ENCODE measurements at places on chromosomes 6 and 20.

DNA sequence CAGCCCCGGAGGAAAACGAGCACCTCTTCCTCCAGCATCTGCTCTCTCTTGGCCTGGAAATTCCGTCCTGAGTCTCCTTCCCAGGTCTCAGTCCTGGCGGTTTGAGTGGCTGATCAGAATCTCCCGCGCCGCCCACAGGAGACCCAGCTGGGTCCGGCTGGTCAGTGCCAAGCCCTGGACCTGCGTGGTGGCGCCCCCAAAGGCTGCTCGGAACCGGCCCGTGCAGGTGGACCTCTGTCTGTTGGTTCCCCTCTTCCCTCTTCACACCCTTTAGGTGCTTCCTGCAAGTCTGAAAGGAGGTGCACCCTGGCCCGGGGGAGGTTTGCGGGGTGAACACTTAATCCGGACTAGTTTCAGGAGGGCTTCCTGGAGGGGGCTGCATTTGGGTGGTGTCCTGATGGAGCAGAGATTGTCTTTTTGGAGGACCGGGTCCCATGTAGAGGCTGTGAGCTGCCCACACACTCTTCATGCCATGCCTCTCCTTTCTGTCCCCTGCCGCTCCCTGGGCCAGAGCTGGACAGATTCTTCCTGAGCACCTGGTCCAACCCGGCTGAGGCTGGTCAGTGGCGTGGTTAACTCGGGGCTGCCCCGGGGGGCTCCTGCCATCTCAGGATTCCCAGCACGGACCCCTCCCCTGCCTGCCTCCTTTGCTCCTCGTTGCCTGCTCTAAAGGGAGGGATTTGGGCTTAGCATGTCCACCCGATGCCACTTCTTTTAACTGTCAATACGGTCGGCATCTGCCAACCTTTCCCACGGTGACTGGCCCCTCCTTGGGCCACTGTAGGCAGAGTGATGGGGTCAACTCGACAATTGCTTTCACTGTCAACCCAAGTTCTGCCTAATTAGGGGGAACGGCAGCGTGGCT, 16.5 kb upstream of the BHLHE23 start:
- no peak overlapping the region for H3K27ac ChIP-seq
- DNase-seq = no peak
- H3K27me3 ChIP-seq = peaks cover 89% of the 10 kb centered on the region
- H3K36me3 ChIP-seq = peaks cover 8% of the 10 kb centered on the region
- no peaks in the 10 kb centered on the region for H3K4me1 ChIP-seq

DNA sequence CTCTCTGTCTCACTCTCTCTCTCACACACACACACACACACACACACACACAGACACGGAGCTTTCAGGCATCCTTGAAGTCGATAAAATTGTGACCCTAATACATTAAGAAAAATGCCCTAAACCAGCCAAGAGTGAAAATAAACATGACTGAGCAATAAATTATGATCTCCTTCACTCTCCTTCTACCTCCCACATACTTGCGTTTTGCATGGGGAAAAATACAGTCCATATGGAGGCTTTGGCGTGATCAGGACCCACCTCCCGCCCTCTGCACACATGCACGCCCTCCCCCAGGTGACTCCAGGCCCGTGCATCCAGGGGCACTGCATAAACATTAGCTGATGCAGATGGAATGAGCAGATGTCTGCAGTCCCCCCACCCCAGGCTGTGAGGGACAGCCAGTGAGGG, 114.2 kb upstream of the JARID2 start:
- H3K4me1 ChIP-seq = peaks cover 20% of the 10 kb centered on the region
- H3K36me3 ChIP-seq = no peaks in the 10 kb centered on the region
- no peak overlapping the region for H3K4me3 ChIP-seq
- no peaks in the 10 kb centered on the region for H3K27me3 ChIP-seq
- DNase-seq = no peak

DNA sequence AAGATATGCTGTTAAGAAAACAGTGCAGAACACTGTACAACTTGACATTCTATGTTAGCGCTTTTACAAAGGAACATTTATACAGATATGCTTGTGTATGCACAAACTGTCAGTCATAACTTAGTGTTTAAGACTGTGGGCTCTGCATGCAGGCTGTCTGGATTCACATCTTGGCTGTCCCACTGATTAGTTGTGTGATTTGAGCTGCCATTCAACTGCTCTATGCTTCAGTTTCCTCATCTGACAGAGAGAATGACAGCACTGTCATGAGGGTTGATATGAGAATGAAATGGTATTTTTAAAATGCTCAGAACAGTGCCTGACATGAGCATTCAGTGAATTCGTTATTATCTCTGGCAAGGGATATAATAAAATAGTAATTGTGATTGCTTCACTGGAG, 8.7 kb downstream of the SLC25A27 start:
- H3K27me3 ChIP-seq = no peaks in the 10 kb centered on the region
- H3K36me3 ChIP-seq = no peaks in the 10 kb centered on the region
- H3K27ac ChIP-seq = no peak overlapping the region
- no peak overlapping the region for H3K4me3 ChIP-seq

DNA sequence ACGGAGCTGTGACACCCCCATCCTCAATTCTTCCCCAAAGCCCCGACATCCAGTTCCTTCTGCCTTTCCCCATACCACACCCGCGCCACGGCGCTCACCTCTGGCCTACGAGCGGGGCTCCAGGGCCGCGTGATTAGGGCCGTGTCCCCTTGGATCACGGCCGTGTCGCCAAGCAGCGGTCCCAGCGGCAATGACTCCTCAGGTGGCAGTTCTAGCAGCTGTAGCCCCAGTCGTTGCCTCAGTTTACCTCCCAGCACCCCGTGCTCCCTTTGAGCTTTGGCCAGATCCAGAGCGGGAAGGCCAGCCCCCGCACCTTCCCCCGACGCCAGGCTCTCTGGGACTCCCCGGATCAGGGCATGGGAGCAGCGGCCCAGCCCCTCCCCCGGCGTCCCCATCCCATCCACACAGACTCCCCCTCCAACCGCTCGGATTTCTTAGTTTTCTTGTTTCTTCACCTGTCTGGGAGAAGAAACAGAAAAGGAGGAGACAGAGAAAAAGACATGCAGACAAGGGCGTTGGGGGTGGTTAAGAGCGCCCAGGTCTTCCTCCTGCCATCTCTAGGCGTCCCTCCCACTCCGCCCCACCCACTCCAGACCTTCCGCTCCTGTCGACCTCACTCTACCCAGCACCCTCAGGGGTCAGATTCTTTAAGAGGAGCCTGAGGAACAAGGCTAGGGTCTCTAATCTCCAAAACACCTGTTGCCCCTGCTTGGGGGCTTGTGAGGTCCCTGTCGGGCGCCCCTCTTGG, at the start of gene DDAH2:
TSS of gene DDAH2 (minus strand) at position 533 of the 748 bp plus-strand sequence. CDS start at position 395, 138 bp downstream.
- H3K27me3 ChIP-seq = no peaks in the 10 kb centered on the region
- H3K36me3 ChIP-seq = peaks cover 48% of the 10 kb centered on the region
- H3K27ac ChIP-seq = peak within 1 kb of the TSS; percentile 98
- H3K4me1 ChIP-seq = peaks cover 79% of the 10 kb centered on the region
- no peak for DNase-seq
- H3K4me3 ChIP-seq = peak within 1 kb of the TSS; percentile 95

- peaks cover 26% of the 10 kb centered on the region for H3K4me1 ChIP-seq
- H3K27ac ChIP-seq = peak overlapping the region; percentile 98
- no peaks in the 10 kb centered on the region for H3K27me3 ChIP-seq
- no peak for DNase-seq
- H3K4me3 ChIP-seq = peak overlapping the region; percentile 93
Measured at GRCh38 chr6:26197933-26198721, 110.9 kb downstream of the HFE start.

- H3K27ac ChIP-seq = no peak overlapping the region
- DNase-seq = no peak
Measured at GRCh38 chr6:12584631-12585405, 131.7 kb upstream of the PHACTR1 start.

- H3K27ac ChIP-seq = no peak overlapping the region
- H3K27me3 ChIP-seq = peaks cover 32% of the 10 kb centered on the region
- H3K36me3 ChIP-seq = no peaks in the 10 kb centered on the region
- DNase-seq = no peak
- no peaks in the 10 kb centered on the region for H3K4me1 ChIP-seq
Measured at GRCh38 chr20:23585449-23585807, 17.1 kb upstream of the CST9L start.

DNA sequence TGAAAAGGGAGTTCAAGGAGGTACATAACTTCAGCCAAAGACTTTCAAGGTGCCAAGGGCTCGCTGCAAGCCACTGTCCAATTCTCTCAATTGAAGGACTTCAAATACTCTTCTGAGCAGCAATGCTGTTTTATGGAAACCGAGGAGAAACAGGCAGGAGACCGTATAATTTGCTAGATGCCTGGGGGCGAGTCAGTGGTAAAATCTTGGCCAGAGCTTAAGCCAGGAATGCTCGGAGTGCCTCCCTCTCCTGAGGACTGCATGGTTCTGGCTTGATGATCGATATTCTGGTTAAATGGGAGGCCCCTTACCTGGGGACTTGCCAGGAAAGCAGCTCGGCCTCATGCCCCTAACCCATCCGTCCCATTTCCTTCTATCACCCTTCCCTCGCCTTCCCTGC, 35.8 kb upstream of the NOP56 start:
- H3K27ac ChIP-seq = no peak overlapping the region
- H3K27me3 ChIP-seq = peaks cover 44% of the 10 kb centered on the region
- no peak for DNase-seq
- H3K4me3 ChIP-seq = no peak overlapping the region
- H3K4me1 ChIP-seq = peaks cover 8% of the 10 kb centered on the region

DNA sequence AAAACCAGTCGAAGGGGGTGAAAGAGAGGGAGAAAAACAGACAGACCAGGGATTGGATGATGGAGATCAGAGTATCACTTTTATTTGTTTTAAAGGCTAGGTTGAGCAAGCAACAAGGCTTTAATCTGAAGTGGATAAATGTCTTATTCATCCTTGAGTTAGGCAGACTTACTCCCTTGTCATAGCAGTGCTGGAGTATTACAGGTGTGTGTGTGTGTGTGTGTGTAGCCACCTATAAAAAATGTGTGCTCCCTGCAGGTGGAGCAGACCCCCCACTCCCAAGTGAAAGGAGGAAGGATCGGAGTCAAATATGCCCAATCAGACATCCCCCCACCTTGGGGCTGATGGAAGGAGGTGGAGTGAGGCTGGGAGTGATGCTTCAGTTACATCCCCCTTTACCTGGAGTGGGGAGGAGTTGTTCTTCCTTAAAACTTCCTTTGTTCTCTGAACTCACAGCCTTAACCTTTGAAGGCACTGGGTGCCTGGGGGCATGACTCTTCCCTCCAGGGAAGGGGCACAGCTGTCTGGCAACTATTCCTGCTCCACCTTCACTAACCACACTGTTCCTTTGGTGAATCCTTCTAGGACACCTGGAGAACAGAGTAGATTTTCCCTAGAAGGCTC, 27.3 kb downstream of the PTK7 start:
- DNase-seq = no peak
- H3K4me1 ChIP-seq = no peaks in the 10 kb centered on the region
- no peak overlapping the region for H3K27ac ChIP-seq
- no peaks in the 10 kb centered on the region for H3K36me3 ChIP-seq

- peak; percentile 20 for DNase-seq
- H3K36me3 ChIP-seq = no peaks in the 10 kb centered on the region
- H3K4me3 ChIP-seq = peak overlapping the region; percentile 34
- peaks cover 47% of the 10 kb centered on the region for H3K4me1 ChIP-seq
- H3K27me3 ChIP-seq = no peaks in the 10 kb centered on the region
Measured at GRCh38 chr6:148682990-148683389, 63.8 kb upstream of the UST start.

DNA sequence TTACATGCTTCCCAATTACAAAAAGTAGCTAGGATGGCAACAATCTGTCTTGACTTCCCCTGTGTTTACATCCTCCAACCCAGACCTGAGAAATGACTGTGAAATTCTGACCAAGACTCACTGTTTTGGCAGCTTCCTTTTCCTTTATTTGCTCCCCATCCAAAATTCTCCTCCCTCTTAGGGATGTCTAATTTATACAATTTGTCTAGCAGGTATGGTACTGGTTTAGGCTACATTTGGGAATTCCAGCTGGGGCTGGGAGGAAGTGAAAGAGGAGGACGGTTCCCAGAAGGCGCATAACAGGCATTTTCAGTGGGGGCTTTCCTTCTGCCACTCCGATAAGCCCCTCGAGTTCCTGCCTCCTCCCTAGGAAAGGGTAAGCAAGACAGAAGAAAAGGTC, 231.5 kb upstream of the BTBD3 start:
- peaks cover 1% of the 10 kb centered on the region for H3K4me1 ChIP-seq
- DNase-seq = no peak
- no peaks in the 10 kb centered on the region for H3K36me3 ChIP-seq
- no peak overlapping the region for H3K27ac ChIP-seq
- H3K4me3 ChIP-seq = no peak overlapping the region

DNA sequence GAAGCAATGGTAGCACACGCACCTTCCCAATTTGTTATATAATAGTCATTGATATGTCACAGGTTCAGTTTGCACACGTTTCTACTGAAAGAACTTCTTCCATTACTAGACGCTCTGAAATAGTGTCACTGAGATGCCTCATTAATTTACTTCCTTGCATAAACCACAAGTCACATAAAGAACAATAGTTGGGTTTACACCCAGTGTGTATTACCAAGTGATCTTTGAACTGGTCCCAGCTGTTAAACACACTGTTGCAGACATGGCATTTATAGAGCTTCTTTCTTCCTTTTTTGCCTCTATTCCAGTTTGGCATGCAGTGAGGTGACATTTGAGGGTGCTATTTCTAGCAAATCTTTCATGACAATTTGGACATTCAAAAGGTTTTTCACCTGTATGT, 245.3 kb downstream of the EPM2A start:
- H3K36me3 ChIP-seq = no peaks in the 10 kb centered on the region
- DNase-seq = no peak

DNA sequence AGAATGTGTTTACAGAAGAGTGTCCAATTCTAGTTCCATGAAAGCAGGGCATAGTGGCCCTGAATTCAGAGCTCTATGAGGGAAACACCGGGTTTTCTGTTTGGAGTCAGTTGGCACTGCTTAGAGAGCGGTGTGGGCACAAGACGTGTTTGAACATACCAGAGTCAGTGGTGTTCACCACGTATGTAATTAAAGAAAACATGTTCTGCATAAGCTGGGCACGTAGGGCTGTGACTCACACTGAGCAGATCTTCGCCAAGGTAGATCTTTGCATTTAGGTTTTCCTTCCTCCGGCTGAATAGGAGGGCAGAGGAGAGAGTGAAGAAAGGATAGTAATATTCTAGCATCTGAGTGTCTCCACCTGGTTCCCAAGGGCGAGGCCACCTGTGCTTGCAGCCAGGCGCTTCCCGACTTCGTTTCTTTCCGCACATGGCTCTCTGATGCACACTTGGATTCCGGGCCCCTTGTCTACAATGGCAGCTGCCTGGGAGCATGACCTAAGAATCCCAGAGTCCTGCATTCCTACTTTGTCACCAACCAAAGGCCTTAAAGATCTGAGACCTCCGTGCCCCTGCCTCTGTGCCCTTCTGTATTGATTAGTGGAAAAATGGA, 136.2 kb downstream of the ERMARD start:
- H3K4me1 ChIP-seq = no peaks in the 10 kb centered on the region
- peaks cover 1% of the 10 kb centered on the region for H3K36me3 ChIP-seq
- peaks cover 11% of the 10 kb centered on the region for H3K27me3 ChIP-seq
- H3K4me3 ChIP-seq = no peak overlapping the region
- no peak for DNase-seq

DNA sequence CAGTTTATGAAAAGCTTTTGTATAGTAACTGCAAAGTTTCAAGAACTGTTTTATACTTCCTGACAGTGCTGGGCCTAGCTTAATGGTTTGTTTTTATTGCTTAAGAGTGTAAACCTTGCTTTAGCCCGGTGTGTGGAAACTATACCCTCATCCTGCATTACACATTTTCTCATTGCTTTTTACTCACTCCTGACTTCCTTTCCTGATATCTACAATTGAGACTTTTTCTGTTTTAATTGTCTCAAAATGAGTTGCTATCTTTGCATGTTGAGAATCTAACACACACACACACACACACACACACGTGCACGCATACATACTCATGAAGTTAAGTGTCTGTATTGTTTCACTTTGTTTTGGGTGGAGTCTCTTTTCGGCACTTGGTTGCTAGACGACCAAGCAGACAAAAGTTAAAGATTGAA, 16.7 kb downstream of the BMP2 start:
- no peak overlapping the region for H3K27ac ChIP-seq
- no peaks in the 10 kb centered on the region for H3K27me3 ChIP-seq
- no peaks in the 10 kb centered on the region for H3K36me3 ChIP-seq
- H3K4me3 ChIP-seq = no peak overlapping the region
- no peaks in the 10 kb centered on the region for H3K4me1 ChIP-seq

Measured in stimulated activated naive B cell treated with anti-CD40 and anti-IgM and Interleukin-4, amounts not matched to agents 10 μg/mL and 1 μg/mL and 100 μg/mL, for 72 hours (primary cell).